ENCODE measurements at places on chromosomes 3 and 15.

- no peaks in the 10 kb centered on the region for H3K36me3 ChIP-seq
- H3K27ac ChIP-seq, result no peak overlapping the region
- H3K27me3 ChIP-seq, result 0 out of 2 replicates have a peak, but pooled peaks cover 2% of the 10 kb centered on the region
- no peak for DNase-seq
Observed at GRCh38 chr3:42815826-42816225, 6.6 kb downstream of the ACKR2 start.

DNA sequence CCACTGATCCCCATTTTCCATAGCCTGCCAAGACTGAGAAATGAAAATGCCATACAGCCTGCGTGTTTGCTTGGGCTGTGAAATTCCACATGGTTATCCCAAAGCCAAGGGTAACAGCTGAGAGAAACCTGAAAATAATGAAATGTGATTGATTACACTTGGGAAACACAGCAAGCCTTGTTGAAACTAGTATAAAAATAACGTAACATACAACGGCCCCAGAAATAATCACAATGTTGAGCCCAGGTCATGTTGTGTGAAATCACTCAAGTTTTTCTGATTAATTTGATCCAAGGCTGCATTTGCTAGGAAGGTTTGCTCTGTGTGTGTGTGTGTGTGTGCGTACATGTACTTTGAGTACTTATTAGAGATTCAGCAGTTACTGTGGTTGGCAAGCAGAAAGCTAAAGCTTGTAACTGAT is 269.0 kb downstream of the OXSM start:
- H3K27ac ChIP-seq, result no peak overlapping the region
- no peak overlapping the region for H3K4me3 ChIP-seq
- no peaks in the 10 kb centered on the region for H3K36me3 ChIP-seq
- no peaks in the 10 kb centered on the region for H3K27me3 ChIP-seq
- no peaks in the 10 kb centered on the region for H3K4me1 ChIP-seq

- H3K4me3 ChIP-seq, result no peak overlapping the region
- no peak overlapping the region for H3K27ac ChIP-seq
Observed at GRCh38 chr3:187183210-187183862, 13.9 kb upstream of the RTP1 start.

- no peaks in the 10 kb centered on the region for H3K4me1 ChIP-seq
- H3K27ac ChIP-seq, result no peak overlapping the region
- no peaks in the 10 kb centered on the region for H3K27me3 ChIP-seq
- H3K36me3 ChIP-seq, result no peaks in the 10 kb centered on the region
Observed at GRCh38 chr3:15342945-15343344, 10.6 kb upstream of the SH3BP5 start.
